Activated B cell treated with CpG ODN at 0.5 μM for 24 hours (primary cell): ENCODE measurements at places on chromosomes 4 and X. TPM values are rescaled to one million over a fixed set of nuclear protein-coding genes. Genes with fewer than 3 reads are reported as not detected.

ARHGAP36 gene
- total RNA-seq, result not detected in 2 replicates

DNA sequence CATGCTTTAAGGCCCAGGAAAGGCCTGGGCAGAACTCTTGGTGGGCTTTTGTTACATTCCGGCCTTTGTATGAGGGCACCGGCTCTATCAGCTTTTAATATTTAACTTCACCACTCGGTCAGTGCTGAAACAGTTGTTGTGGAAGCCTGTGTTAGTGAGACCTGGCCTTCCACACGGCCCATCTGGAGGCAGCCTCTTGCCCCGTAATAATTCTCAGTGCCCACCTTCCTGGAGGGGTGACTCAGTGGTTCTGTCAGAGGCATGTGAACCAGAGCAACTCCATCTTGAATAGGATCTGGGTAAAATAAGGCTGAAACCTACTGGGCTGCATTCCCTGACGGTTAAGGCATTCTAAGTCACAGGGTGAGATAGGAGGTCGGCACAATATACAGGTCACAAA lies 162.0 kb upstream of the STS start:
- no peak for DNase-seq

GRCh38 chr4:164779811-164780216 lies 25.9 kb downstream of the SMIM31 start:
- DNase-seq, result no peak

GRCh38 chr4:84750260-84750959 lies 167.5 kb downstream of the CDS1 start:
- DNase-seq, result no peak

DNA sequence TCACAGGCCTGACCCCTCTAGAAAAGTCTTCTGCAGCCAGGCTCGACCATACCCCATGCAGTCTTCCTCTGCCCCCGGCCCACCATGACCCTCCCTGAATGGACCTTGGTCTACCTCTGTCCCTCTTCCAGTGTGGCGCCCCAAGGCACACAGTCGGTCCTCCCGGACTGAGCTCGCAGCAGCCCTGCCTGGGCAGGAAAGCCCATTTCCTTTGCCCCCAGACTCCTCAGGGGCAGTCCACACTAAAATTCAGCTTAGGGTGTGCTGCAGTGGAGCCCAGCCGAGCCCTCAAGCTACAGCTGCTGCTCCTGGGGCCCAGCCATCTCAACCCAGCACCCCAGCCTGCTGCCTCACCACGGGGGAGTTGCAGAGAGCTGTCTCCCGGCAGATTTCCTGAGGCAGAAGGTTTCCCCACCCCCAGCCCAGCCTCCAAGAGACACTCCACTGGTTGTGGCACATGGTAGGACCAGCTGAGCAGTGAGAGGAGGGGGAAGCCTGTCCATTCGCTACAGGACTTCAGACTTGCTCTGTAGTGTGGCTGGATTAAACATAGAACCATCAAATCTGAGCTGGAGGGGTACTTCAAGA lies 37.5 kb upstream of the IQSEC2 start:
- no peak for DNase-seq
